Lung (tissue), 17 donors: ENCODE measurements at places on chromosomes 2 and 18.

- H3K36me3 ChIP-seq: no peaks in the 10 kb centered on the region
- no peaks in the 10 kb centered on the region for H3K4me1 ChIP-seq
- H3K27me3 ChIP-seq: no peaks in the 10 kb centered on the region
- H3K4me3 ChIP-seq: no peak overlapping the region
These were observed 37.8 kb downstream of the SH3RF3 start for GRCh38 chr2:109166811-109167210.

- peak overlapping the region; percentile 83 for H3K27ac ChIP-seq
- H3K36me3 ChIP-seq: no peaks in the 10 kb centered on the region
- peaks cover 5% of the 10 kb centered on the region for H3K4me1 ChIP-seq
- no peaks in the 10 kb centered on the region for H3K27me3 ChIP-seq
- DNase-seq: peak; percentile 92
- no peak overlapping the region for H3K4me3 ChIP-seq
These were observed 189.9 kb upstream of the TANK start for GRCh38 chr2:160970052-160970965.

GRCh38 chr2:95025406-95026319, at the start of gene MAL:
MAL (plus strand) TSS chr2:95025708; CDS start chr2:95025793, 85 bp downstream.
- DNase-seq: peak; percentile 43
- H3K4me3 ChIP-seq: peak within 1 kb of the TSS; percentile 14
- no peaks in the 10 kb centered on the region for H3K4me1 ChIP-seq
- H3K36me3 ChIP-seq: no peaks in the 10 kb centered on the region
- H3K27ac ChIP-seq: no peak within 1 kb of the TSS
- H3K27me3 ChIP-seq: peaks cover 57% of the 10 kb centered on the region

GRCh38 chr18:43665105-43665788, 388.0 kb upstream of the SYT4 start:
- no peak for DNase-seq
- no peaks in the 10 kb centered on the region for H3K4me1 ChIP-seq
- H3K27ac ChIP-seq: no peak overlapping the region
- H3K36me3 ChIP-seq: no peaks in the 10 kb centered on the region

DNA sequence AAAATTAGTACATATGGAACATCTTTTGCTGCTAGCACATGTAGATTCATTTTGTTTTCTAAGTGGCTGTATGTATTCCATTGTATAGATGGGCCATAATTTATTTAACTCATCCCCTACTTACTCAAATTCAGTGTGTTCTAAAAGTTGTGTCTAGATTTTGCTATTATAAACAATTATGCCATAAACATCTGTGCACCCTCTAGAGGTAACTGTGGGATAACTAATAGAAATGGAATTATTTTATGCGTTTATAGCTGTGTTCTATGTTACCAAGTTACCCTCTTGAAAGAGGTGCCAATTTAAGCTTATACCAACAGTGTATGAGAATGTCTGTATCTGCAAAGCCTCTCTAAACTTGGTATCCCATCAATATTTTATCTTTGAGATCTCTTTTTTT, 100.4 kb downstream of the MMADHC start:
- H3K4me1 ChIP-seq: no peaks in the 10 kb centered on the region
- H3K36me3 ChIP-seq: no peaks in the 10 kb centered on the region
- DNase-seq: no peak

DNA sequence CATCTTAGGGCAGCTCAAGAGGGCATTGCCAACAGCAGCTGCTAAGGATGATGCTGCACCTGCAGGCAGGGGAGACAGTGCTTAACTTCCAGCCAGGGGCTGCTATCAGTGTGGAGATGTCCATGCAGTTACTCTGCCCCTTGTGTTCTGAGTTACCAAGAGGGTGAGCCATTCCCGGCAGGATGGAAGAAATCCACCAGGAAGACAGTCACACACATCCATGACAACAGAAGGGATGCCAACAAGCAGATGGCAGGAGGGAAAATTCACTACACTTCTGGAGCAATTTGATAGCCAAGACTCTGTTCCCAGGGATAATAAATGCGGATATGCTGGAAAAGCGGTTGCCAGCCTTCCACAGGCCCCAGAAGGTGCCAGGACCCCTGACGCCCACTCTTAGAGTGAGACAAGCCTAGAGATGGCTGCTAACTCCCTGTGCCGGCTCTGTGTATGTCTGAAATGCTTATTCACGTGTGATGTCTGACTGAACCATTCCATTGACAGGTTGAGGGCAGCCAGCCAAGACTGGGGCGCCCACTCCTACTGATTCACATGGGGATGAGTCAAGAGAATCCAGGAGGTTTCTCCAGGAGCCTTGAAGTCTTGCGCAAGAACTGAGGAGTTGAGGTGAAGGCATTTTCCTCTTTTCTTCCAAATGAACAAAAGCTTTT, 24.5 kb downstream of the LOXHD1 start:
- no peak overlapping the region for H3K27ac ChIP-seq
- H3K36me3 ChIP-seq: no peaks in the 10 kb centered on the region
- no peak overlapping the region for H3K4me3 ChIP-seq
- no peaks in the 10 kb centered on the region for H3K4me1 ChIP-seq

- H3K4me1 ChIP-seq: peaks cover 2% of the 10 kb centered on the region
- no peak overlapping the region for H3K4me3 ChIP-seq
- H3K36me3 ChIP-seq: no peaks in the 10 kb centered on the region
- H3K27me3 ChIP-seq: no peaks in the 10 kb centered on the region
- no peak for DNase-seq
These were observed 244.1 kb upstream of the NRP2 start for GRCh38 chr2:205438241-205438640.

GRCh38 chr2:217909156-217909820, 93.5 kb downstream of the TNS1 start:
- H3K27ac ChIP-seq: peak overlapping the region; percentile 93
- no peaks in the 10 kb centered on the region for H3K36me3 ChIP-seq
- peaks cover 64% of the 10 kb centered on the region for H3K4me1 ChIP-seq
- DNase-seq: no peak
- H3K27me3 ChIP-seq: no peaks in the 10 kb centered on the region
- no peak overlapping the region for H3K4me3 ChIP-seq

GRCh38 chr18:11259469-11260150, 110.2 kb upstream of the PIEZO2 start:
- DNase-seq: peak; percentile 34
- no peaks in the 10 kb centered on the region for H3K36me3 ChIP-seq
- H3K4me1 ChIP-seq: no peaks in the 10 kb centered on the region
- H3K4me3 ChIP-seq: no peak overlapping the region
- H3K27me3 ChIP-seq: no peaks in the 10 kb centered on the region

DNA sequence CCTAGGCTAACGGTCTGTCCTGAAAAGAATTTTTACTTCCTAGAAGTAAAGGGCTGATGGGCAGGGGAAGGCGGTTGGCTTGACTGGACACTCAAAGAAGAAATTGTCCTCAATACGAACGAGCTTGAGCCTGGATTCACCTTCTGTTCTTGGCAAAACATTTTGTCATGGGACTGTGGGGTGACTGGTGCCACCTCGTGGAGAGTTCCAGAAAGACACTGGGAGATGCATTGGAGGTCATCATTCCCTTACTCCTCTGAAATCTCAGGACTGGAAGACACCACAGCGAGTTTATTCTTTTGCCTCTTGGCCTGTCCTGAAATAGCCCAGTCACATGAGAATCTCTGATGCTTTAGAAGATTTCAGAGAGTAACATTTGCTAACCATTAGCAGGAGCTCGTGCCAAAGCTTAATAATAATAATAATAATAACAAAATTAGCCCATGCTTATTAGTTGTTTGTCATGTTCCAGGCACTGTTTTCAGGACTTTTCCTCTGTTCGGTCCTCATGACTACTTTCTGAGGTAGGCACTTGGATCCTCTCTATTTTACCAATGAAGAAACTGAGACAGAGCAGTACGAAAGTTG, 44.5 kb downstream of the TMEM182 start:
- no peak overlapping the region for H3K4me3 ChIP-seq
- H3K4me1 ChIP-seq: peaks cover 2% of the 10 kb centered on the region
- no peaks in the 10 kb centered on the region for H3K36me3 ChIP-seq
- DNase-seq: peak; percentile 87

DNA sequence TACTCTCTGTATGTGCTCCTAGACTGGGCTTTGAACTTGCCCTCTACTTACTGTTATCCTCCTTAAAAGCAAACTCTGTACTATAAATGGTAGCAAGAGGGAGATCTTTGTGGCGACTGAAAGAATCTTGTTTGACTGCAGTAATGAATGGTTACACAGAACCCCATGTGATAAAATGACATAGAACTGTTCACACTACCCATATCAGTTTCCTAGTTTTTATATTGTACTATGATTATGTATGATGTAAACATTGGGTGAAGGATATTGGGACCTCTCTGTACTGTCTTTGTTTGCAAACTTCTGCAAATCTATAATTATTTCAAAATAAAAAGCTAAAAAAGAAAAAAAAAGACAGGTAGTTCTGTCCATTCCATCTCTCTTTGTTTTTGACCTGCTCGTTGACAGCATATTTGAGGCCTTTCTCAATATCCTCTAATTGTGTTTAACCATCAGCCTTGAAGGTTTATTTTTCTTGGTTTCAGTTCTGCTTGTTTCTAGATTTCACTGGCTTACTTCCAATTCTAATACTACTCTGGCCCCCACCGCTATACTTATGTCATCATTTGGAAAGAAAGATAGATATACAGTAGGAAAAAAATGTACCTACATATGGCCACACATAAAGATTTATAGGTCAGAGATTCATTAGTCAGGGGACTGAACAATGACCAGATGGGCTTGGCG, 79.2 kb upstream of the MYO3B start:
- no peak overlapping the region for H3K4me3 ChIP-seq
- no peaks in the 10 kb centered on the region for H3K36me3 ChIP-seq
- no peaks in the 10 kb centered on the region for H3K27me3 ChIP-seq
- H3K27ac ChIP-seq: no peak overlapping the region
- H3K4me1 ChIP-seq: no peaks in the 10 kb centered on the region
- no peak for DNase-seq

DNA sequence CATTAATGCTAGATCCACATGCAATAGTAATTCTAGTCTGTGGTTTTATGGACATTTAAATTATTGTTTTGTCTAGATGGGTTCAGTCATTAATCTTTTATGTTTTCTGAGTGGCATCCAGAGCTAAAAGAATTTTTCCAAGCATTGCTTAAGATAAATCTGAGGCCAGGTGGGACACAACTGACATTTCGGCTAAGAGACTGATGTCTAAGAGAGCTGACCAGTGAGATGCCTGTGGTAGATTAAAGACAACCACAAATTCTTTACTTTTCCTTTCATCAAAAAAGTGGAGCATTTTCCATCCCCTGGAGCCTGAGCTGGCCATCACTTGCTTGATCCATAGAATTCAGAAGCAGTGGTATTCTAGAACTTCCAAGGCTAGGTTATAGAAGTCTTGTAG, 182.2 kb downstream of the NRP2 start:
- no peak overlapping the region for H3K4me3 ChIP-seq
- H3K36me3 ChIP-seq: no peaks in the 10 kb centered on the region
- H3K27ac ChIP-seq: no peak overlapping the region
- no peak for DNase-seq
- H3K4me1 ChIP-seq: no peaks in the 10 kb centered on the region

DNA sequence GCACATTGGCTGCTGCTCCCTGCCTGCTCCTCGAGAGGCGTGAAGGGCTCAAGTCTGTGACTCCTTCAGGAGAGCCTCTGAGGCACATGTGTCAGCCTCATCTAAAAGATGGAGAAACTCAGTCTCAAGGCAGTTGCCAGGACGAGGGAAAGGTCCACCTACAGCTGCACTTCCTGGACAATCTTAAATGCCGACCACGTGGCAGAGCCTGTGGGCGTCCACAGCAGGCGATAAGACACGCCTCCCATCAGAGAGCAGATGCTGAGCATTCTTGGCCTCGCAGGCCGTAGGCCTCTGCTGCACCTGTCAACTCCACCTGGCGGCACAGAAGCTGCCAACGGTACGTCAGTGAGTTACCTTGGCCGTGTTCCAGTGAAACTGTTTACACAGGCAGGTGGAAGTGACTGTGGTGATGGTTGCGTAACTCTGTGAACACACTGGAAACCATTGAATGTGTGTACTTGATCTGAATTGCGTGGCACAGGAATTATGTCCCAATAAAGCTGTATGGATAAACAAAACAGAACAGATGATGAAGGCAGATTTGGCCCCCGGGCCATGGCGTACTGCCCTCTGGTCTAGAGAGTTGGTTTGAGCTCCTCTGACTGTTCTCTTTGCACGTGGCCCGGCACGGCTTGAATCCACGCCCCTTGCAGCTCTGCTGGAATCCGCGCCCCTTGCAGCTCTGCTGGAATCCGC, 114.5 kb downstream of the RNF144A start:
- peak overlapping the region; percentile 29 for H3K27ac ChIP-seq
- no peaks in the 10 kb centered on the region for H3K27me3 ChIP-seq
- peaks cover 20% of the 10 kb centered on the region for H3K36me3 ChIP-seq
- H3K4me1 ChIP-seq: no peaks in the 10 kb centered on the region

GRCh38 chr18:59873641-59874040, 26.2 kb upstream of the PMAIP1 start:
- no peak overlapping the region for H3K27ac ChIP-seq
- no peak overlapping the region for H3K4me3 ChIP-seq
- no peaks in the 10 kb centered on the region for H3K27me3 ChIP-seq

- no peaks in the 10 kb centered on the region for H3K36me3 ChIP-seq
- H3K4me3 ChIP-seq: no peak overlapping the region
- H3K27ac ChIP-seq: no peak overlapping the region
These were observed 56.0 kb downstream of the HDAC4 start for GRCh38 chr2:239344857-239345216.

- no peak for DNase-seq
- H3K4me1 ChIP-seq: peaks cover 2% of the 10 kb centered on the region
- no peak overlapping the region for H3K27ac ChIP-seq
- no peaks in the 10 kb centered on the region for H3K27me3 ChIP-seq
- H3K36me3 ChIP-seq: no peaks in the 10 kb centered on the region
These were observed 21.2 kb downstream of the QPCT start for GRCh38 chr2:37365669-37366068.

GRCh38 chr2:8505311-8505920, 176.4 kb upstream of the ID2 start:
- H3K4me1 ChIP-seq: no peaks in the 10 kb centered on the region
- DNase-seq: no peak
- no peak overlapping the region for H3K4me3 ChIP-seq
- H3K27ac ChIP-seq: no peak overlapping the region
- no peaks in the 10 kb centered on the region for H3K27me3 ChIP-seq

- H3K27me3 ChIP-seq: no peaks in the 10 kb centered on the region
- H3K4me1 ChIP-seq: peaks cover 1% of the 10 kb centered on the region
- DNase-seq: no peak
- peak overlapping the region; percentile 50 for H3K27ac ChIP-seq
These were observed 92.1 kb downstream of the DYM start for GRCh38 chr18:49368161-49368875.

- H3K27me3 ChIP-seq: no peaks in the 10 kb centered on the region
- H3K36me3 ChIP-seq: peaks cover 10% of the 10 kb centered on the region
- DNase-seq: no peak
- no peak overlapping the region for H3K27ac ChIP-seq
These were observed 98.5 kb upstream of the RIOK3 start for GRCh38 chr18:23354625-23355024.

DNA sequence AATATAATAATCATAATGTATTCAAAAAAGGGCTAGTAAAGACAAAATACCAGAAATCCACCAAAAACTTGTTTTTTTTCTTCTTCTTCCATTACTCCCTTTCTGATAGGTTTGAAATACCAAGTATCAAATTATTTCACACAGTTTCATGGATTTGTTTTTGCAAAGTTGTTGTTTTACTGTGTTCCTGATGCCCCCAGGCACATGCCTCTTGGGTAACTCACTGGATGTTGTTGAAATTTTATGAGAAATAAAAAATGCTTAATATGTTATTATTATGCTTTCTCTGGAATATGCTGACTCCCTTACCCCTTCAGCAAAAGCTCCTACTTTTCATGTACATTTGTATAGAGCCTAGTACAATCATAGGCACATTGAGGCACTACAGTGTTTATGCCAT, 419.6 kb downstream of the NRXN1 start:
- no peak overlapping the region for H3K27ac ChIP-seq
- H3K27me3 ChIP-seq: no peaks in the 10 kb centered on the region
- no peaks in the 10 kb centered on the region for H3K4me1 ChIP-seq
- no peak for DNase-seq
- no peak overlapping the region for H3K4me3 ChIP-seq
